ENCODE measurements at places on chromosomes 3 and 15.

DNA sequence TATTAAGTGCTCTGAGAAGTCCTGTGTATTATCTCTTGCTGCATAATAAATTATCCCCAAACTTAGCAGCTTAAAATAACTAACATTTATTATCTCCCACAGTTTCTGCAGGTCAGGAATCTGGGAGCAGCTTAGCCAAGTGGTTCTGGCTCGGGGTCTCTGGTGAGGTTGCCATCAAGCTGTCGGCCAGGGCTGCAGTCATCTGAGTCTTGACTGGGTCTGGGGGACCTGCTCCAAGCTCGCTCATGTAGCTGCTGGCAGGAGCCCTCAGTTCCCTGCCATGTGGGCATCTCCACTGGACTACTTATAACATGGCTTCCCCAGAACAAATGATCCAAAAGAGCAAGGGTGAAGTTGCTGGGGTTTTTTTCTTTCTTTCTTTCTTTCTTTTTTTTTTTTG lies 80.7 kb downstream of the SMAD6 start:
- DNase-seq, result no peak

DNA sequence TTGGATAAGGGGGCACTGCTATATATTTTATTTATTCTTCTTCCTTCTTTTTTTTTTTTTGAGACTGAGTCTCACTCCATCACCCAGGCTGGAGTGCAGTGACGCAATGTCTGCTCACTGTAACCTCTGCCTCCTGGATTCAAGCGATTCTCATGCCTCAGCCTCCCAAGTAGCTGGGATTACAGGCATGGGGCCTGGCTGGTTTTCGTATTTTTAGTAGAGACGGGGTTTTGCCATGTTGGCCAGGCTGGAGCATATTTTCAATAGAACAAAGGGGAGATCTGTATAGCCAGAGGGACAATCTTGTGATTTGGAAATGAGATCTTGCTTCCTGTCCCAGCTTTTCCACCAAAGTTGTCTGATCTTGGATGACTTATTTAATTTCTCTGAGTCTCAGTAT lies 133.1 kb upstream of the ABHD17C start:
- DNase-seq, result no peak

DNA sequence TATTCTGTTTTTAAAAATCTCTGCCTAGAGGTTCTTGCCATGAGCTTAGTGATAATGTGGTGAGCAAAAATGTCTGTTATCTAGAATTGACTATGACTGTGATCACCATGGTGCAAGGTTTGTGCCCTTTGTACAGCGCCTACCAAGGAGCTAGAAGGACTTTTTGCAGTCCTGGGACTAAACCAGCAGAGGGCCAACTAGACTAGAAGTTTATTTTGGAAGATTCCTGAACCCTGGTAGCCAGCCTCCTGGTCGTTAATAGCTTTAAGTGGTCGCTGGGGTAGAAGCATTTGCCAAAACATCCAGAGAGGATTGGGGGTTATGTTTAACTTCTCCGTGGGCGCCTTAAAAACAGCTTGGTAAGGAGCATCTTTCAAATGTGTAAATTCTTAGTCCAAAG lies 7.8 kb downstream of the SCG5 start:
- DNase-seq, result no peak

GRCh38 chr15:47688573-47689086 lies 28.7 kb upstream of the SEMA6D start:
- no peak for DNase-seq

GRCh38 chr3:177538750-177539730 lies 341.8 kb upstream of the TBL1XR1 start:
- peak; percentile 55 for DNase-seq

- DNase-seq, result no peak
Measured at GRCh38 chr3:136658946-136659682, 93.1 kb downstream of the STAG1 start.

GRCh38 chr3:151356794-151357462 lies 27.6 kb upstream of the P2RY13 start:
- DNase-seq, result no peak

DNA sequence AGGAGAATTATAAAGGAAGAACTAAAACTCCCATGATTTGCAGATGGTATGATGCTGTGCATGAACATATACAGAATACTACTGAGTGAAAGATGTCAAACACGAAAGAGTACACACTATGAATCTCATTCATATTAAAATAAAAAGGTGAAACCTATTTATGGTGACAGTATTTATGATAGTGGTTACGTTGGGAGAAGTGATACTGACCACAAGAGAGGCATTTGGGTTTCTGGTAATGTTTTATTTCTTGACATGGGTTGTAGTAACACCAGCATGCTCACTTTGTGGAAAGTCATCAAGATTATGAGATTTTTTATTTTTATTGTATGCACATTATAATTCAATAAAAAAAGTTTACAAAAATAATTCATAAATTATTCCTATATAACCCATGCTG lies 324.0 kb downstream of the GAP43 start:
- no peak for DNase-seq

DNA sequence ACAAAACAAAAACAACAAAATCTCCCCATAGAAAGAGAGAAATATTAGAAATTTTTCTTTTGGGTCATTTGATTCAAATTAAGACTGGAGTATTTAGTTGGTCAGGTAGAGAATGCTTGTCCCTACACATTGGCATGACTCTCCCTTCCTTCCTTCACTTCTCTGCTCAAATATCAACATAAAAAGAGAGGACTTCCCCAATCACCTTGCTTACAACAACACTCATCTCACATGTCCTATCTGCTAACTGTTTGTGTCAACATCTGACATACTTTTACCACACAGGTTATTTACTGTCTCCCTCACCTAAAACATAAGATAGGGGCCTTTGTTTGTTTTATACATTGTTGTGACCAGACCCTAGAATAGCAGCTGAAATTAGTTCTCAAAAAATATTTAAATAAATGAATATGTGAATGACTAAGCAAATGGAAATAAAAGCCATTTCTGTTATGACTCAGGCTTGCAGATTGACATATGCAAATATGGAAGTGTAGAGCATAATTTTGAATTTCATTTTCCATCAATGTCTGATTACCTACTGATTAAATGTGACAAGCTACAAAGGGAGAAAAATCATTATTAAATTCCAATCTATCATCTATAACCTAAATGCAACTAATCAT lies 304.8 kb downstream of the CTNNB1 start:
- DNase-seq, result no peak

DNA sequence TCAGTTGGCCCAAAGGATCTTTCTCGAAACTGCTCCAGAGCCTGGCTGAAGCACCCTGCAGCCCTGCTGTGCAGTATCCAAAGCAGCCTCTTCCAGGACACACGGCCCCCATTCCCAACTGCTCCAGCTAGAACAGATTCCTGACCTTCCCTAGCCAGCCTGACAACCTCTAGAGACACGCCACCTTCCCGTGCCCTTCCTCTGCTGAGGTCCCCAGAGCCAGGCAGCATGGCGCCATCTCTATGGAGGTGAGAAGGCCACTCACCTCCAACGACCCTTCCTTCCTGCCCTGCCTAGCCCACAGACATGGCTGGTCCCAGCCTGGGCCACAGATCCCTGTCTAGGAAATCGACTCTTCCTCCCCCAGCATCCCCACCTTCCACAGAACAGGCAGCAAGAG lies 3.1 kb downstream of the KIF7 start:
- no peak for DNase-seq

DNA sequence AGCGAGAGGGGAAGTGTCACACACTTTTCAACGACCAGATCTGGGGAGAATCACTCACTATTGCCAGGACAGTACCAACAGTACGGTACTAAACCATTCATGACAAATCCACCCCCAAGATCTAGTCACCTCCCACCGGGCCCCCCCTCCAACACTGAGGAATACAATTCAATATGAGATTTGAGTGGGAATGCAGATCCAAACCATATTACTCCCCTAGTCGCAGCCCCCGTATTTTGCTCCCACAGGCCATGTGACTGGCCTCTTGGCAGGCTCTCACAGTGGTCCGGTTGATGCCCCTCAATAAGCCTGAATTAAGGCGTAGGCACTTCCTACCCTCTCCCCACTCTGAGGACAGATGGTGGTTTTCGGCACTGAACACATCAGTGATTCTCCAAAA lies 45.4 kb upstream of the PYDC2 start:
- no peak for DNase-seq

GRCh38 chr3:42489116-42489936 lies 13.1 kb upstream of the VIPR1 start:
- no peak for DNase-seq

GRCh38 chr3:125331243-125331642 lies 43.9 kb downstream of the ZNF148 start:
- no peak for DNase-seq

GRCh38 chr15:60795889-60796288 lies 316.9 kb upstream of the ICE2 start:
- no peak for DNase-seq

DNA sequence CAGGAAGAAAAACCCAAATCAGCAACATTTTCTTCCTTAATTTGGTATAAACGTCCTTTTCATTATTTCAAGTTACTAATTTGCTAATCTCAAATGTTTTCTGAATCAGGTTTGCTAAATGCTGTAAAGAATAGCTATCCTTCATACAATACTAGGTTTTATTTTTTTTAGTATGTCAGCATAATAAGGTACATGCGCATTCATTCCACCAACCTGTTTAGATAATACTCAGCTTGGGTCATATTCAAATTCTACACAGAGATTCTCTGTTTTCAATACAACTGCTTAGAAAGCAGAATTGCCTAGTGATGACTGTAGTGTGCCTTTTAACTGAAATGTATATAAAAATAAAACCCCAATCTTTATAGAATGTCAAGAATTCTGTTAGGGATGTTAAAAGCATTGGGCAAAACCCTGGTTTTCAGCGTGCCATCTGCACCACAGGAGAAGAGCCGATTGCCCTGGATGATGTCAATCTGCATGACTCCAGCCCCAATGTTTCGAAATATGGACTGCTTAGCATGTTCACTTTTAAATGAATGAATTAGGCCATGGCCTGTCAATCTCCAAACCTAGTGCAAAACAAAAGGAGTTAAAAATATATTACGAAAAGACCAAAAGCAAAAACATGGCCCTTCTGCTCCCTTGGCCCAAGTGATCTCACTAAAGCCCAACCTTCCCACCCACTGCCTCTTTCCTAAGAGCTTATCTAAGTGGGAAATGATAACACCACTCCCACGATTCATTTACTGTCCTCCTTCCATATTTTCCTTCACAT lies 107.4 kb downstream of the GLDN start:
- no peak for DNase-seq

GRCh38 chr3:64443546-64444381 lies 218.5 kb upstream of the PRICKLE2 start:
- DNase-seq, result no peak

DNA sequence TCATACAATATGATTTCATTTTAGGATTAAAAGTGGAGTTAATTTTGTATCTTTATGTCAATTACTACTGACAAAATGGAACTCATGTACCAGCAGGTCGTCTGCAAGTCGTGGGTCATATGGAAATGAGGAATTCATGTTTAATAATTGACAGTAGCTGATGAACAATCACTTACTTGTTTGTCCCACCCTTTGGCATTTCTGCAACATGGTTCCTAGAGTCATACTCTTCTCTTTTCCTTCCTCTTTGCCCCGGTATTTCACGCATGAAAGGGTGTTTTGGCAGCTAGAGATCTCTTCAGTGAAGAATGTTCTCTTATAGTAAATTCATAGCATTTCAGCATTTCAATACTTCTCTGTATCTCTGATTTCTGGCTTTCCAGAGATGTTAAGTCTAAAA lies 133.3 kb upstream of the SLC24A5 start:
- DNase-seq, result no peak

DNA sequence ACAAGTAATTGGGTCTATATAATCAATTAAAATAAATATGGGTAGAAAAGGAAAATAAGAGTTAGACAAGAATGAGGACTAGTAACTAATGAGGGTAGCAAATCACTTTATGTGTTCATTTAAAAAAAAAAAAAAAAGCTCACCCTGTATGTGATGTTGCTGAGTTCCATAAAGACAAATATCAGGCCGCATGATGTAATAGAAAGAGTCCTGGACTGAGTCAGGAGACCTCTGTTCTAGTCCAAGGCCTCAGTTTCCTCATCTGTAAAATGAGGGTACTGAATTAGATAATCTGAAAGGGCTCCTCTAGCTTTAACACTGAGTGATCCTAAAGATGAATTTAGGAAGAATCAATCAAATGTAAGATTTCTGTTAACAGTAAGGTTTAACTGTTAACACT lies 117.6 kb downstream of the TBL1XR1 start:
- DNase-seq, result no peak

GRCh38 chr15:70100474-70101341 lies 3.0 kb upstream of the TLE3 start:
- DNase-seq, result peak; percentile 78

GRCh38 chr3:7574435-7574834 lies 713.5 kb downstream of the GRM7 start:
- DNase-seq, result no peak

DNA sequence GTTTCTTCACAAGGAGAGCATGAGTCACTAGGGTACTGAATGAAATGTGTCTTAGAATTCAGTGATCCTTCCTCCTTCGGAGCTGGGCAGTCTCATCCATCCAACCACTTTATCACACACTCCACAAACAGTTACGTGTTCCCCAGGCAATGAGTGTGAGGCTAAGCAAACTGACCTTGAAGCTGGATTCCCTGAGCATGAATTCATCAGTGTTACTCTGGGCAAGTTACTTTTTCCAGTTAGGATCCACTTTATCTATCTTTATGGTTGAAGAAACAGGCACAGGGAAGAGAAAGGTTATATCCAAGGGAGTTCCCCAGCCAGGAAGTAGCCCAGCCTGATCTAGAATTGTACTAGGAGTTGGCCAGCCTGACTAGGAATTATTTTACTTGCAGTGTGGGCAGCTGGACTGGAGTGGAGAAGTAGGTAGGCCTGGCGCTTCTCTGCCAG lies 17.1 kb upstream of the GCNT3 start:
- DNase-seq, result no peak

- no peak for DNase-seq
Measured at GRCh38 chr3:181570472-181570871, 141.3 kb upstream of the SOX2 start.

- no peak for DNase-seq
Measured at GRCh38 chr3:171643681-171644080, 166.6 kb downstream of the PLD1 start.

GRCh38 chr3:100299016-100299415 lies 35.5 kb upstream of the NIT2 start:
- DNase-seq, result no peak

DNA sequence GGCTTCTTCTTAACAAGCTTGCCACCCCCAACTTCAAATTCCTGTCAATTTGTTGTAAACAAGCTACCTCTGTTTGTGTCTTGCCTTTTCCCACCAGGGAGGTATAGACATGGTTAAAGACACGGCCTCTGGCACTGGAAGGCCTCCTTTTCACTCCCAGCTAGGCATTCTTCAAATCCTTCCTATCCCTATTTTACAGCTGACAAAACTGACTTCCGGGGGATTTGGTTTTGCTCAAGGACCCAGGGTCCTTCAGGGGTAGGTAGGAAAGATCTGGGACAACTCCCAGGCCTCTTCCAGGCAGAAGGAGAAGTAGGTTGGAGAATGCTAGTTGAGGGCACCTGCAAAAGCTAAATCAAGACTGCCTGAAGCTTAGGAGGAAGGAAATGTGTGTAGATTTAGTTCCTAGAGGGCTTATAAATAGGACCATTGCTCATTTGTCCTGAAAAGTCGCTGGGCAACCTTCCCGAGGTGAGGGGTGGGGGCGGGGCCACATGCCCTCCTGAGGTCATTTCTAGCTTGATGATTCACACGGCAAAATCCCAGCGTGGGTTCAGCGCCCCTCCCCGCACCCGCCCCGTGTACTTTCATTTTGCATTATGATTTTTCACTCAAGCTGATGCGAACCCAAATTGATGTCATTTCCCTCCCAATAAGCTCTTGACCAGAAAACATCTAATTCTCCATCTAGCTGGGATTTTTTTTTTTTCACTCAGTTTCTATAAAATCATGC lies 365.5 kb downstream of the SHQ1 start:
- DNase-seq, result peak; percentile 17

Measured in CD4-positive, alpha-beta memory T cell (primary cell).